EL (cell line): ENCODE measurements at places on chromosomes 11 and 22.

DNA sequence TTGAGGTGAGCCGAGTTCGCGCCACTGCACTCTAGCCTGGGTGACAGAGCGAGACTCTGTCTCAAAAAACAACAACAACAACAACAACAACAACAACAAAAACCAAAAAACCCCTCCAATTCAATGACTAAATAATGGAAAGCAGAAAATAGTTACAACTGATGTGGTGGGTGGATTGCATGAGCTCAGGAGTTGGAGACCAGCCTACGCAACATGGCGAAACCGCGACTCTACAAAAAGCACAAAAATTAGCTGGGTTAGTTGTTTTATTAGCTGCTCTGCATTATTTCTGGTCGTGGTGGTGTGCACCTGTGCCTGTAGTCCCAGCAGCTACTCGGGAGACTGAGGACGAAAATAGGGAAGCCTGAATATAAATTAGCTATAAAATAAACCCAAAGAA lies 2.6 kb upstream of the PATL1 start:
- DNase-seq = no peak

DNA sequence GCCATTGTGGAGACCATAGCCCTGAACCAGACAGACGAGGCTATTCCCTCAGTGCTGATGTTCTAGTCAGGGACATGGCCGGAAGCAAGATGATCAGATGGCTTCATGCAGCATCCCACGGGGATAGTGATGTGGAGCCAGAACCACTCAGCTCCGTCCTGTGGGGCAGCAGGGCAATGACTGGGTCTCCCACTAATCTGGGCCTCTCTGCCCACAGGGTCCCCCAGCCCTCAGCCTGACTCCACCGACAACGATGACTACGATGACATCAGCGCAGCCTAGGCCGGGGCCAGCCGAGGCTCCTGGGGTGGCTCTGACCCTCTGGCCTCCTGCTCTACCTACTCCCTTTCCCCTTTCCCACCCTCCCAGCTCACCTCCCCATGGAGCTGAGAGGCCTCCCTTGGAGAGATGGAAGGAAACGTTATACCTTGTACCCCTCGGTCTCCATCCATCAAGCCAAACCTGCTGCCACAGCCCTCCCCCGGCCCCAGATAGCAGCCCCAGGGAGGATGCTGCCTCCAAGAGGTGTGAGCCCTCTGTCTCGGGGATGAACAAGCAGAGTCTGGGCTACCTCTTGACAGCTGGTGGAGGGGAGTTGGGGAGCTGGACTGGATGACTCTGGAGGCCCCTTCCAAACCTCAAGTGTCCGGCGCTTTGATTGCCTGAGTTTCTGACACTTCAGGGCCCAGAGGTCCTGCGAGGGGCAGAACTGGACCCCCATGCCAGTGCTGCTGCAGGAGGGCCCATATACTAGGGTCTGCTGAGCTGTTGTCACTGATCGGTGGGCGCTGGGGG lies 47.8 kb downstream of the CD6 start:
- DNase-seq = no peak

- no peak for DNase-seq
Measured at GRCh38 chr11:16879690-16880089, 134.5 kb downstream of the PLEKHA7 start.

GRCh38 chr11:107882095-107882820 lies 23.7 kb upstream of the SLC35F2 start:
- DNase-seq = no peak

DNA sequence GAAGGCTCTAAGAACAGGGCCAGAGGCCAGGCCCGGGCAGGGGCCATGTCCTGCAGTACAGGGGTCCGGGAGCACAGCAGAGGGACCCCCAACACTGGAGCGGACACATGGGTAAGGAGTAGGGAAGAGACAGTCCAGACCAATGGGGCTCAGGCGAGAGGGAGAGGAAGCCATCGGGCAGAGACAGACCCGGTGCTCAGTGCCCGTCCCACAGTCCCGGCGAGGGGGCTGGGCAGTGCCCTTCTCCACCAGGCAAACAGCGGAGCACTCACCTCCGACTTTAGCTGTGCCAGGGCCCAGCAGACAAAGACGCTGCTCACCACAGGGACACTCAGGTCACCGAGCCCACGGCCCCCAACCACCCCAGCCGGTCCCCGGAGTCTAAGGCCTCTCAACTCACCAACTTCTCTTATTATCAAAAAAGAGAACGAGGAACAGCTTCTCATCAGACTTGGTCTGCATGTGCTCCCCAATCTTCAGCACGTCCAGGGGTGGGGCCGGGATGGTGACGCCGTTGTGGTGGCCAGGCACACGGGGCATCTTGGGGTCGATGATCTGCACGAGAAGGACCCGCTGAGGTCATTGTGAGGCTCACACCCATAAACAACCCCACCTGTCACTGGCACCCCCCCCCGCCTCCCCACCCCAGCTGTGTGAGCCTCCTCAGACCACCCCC lies 52.3 kb downstream of the BRD1 start:
- DNase-seq = no peak

- DNase-seq = no peak
Measured at GRCh38 chr22:20863366-20863765, 4.6 kb downstream of the SNAP29 start.

DNA sequence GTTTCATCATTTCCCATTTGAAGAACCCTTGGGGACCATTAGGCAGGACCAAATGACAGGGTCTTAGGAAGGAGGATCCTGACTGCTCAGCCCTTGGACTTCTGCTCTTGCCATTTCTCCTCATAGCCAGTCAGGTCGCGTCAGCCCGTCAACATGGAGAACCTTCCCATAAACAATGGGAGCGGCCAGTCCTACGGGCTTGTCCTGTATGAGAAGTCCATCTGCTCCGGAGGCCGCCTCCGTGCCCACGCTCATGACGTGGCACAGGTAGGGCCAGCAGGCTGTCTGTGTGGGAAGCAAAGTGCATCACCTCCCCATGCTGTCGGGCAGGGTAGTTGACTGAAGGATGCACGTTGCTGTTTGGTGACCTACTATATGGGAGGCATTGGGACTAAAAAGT lies 19.6 kb upstream of the GLB1L2 start:
- no peak for DNase-seq

DNA sequence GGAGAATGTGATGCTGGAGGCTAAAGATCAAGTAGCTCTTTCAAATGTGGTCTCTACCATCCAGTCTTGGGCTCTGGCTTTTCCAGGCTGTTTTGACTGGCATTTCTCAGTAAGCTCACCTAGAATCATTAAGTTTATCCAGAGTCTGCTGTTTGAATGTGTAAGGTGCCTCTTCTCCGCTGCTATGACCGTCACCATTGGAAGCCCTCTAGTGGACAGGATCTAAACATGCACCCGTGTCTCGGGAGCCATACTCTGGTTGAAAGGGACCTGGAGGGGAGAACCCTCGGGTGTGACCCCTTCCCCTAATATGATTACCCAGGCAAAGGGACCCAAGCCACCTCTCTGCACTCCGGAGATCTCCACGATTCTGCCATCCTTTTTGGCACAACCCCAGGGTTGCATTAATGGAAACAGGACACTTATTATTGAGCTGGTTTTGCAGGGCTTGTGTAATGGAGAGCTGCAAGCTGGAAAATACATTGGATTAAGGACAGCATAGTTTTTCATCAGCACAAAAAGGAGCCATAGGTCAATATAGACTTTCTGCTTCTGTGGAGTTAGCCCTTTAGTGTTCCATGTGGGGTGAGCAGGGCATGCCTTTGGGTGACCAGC lies 191.0 kb upstream of the LARGE1 start:
- DNase-seq = no peak

DNA sequence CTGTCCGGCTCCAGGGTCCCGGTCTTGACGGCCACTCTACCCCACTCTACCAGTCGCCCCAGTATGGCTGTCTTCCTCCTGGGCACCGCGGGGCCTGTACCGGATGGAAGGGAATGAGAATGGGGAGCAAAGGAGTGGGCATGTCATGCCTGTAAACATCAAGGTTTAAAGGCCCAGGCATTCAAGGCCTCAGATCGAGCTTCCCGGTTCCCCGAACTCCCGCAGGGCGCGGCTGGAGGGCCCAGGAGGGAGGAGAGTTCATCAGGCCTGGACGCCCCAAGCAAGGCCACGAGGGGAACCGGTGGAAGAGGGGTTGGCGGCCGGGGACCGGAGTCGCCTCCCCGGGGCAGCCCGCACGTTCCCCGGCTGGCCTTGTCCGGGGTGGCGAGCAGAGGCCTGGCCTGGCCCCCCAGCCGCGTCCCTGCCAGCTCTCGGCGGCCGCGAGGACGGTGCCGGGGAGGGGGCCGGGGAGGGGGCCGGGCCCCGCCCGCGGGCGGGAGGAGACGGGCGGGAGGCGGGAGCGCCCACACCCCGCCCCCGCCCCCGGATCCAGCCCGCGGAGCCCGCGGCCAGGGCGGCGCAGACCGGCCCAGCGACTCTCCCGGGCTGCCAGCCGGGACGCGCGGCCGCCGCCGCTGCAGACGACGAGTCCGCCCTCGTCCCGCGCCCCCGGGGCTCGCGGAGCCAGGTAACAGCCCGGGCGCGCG lies at the start of gene CDC42EP1:
Gene CDC42EP1, plus strand, starts transcription at position 580 of the 707 bp plus-strand sequence. CDS start 5,870 bp downstream, outside the sequence.
- peak; percentile 67 for DNase-seq

- no peak for DNase-seq
Measured at GRCh38 chr11:118763041-118763440, 27.9 kb downstream of the DDX6 start.

GRCh38 chr11:61594907-61595257 lies 14.0 kb upstream of the SYT7 start:
- no peak for DNase-seq

DNA sequence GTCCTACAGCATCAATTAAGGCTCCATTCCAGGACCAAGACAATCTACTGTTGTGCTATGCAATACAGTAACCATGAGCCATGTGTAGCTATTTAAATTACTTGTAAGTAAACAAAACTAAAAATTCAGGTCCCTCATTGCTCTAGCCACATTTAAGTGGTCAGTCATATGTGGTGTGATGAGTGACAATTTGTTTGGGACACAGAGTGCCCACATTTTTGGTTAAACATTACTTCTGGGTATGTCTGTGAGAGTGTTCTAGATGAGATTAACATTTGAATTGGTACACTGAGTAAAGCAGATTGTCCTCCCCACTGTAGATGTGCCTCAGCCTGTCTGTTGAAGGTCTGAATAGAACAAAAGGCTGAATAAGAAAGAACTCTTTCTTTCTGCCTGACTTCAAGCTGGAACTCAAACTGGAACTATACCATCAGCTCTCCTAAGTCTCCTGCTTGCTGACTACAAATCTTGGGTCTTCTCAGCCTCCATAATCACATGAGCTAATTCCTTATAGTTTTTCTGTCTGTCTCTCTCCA lies 15.8 kb downstream of the KBTBD3 start:
- no peak for DNase-seq

DNA sequence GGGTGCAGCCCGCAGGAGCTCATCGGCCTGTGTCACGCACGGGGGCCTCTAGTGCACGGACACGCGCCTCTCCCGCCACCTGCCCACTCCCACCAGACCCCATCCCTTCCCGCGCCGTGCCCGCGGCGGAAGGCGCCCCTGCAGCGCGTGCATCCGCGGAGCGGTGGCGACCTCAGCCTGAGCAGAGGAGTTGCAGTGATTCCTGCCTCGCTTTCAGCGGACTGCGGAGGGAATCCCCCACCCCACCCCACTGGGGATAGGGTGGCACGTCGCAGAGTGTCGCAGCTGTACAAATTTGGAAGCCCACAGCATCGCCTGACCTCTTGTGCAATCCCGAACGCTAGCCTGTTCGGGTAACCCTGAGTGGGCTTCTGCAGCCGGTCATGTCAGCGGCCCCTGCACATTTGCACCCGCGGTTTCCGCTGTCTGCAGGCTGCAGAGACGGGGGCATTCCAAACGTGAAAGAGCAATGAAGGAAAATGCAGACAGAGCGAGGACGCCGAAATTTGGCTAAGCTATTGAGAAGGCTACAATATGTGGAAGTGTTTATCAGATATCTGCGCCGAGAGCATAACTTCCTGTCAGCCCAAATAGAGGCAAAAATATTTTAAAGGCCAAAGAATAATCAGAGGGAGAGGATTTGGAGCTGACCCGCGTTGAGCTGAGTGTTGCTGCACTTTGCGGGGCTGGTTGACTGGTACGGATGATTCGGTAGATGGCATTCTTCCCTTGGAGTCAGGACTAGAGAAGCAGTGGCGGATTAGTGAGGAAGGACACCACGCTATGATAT lies 617 bp upstream of the ARHGAP20 start:
- DNase-seq = peak; percentile 22

DNA sequence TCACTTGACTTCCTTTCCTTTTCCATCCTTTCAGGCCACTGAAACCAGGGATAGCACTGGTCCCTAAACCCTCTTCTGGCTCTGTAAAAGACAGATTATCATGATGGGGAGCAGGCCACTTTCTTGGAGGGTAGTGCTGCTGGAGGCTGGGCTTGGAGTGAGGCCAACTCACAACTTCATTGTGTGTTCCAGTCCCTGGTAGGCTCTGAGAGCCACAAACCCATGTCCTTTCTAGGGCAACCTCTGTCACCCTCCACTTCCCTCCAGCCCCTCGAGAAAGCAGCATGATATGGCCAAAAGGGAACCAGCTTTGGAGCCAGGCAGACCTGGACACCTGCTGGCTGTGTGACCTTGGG lies 2.3 kb downstream of the TKFC start:
- no peak for DNase-seq

GRCh38 chr22:24985826-24986214 lies 33.3 kb downstream of the KIAA1671 start:
- peak; percentile 12 for DNase-seq

DNA sequence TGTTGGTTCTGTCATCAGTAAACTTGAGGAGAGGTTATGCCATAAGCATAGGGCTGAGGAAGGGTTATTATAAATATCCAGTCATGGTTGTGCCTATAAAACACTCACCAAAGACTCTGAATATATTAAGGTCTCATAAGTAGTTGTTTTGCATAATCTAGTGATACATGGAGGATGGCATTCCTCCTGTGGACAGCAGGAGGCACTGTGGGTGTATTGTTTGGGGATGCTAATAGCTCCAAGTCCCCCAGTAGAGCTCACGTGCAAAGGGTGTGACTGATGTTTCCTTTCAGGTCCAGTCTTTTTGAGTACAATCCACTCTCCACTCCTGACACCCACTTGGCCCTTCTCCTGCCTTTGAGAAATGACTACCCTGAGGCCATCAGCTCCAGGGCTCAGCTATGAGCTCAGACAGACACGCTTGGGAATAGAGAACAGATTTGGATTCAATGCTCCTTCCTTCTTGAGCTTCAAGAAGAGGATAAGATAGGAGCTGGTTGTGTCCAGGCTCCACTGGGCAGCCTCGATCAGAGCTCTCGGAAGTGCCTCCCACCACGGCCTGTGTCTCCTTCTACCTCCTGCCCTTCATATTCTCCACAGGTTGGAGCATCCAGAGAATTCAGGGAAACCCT lies 85.2 kb upstream of the IGLL5 start:
- DNase-seq = no peak

DNA sequence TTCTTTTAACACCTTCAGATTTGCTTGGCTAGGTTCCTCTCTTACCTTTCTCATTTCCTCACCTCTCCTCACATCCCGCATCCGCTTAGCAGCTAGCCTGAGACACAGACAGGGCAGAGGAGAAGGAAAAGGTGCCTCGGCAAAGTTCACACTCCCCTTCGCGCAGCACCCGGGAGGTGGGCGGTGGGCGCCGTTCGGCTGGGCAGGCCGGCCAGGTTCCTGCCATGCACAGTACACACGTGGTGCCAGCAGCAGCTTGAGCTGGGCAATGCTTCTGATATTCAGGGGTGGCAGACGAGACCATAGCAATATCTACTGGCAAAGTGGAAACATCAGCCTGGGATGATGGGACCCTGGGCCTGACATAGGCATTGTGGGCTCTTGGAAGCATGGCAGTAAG lies 3.3 kb downstream of the NTM start:
- no peak for DNase-seq

GRCh38 chr11:78812513-78813293 lies 238.0 kb upstream of the NARS2 start:
- DNase-seq = no peak

GRCh38 chr22:47197773-47198500 lies 435.5 kb downstream of the TBC1D22A start:
- no peak for DNase-seq

- no peak for DNase-seq
Measured at GRCh38 chr22:45203150-45203951, 37.3 kb downstream of the KIAA0930 start.
